Right ventricle myocardium inferior (tissue), 1 donor: ENCODE measurements at places on chromosomes 12 and 14.

DNA sequence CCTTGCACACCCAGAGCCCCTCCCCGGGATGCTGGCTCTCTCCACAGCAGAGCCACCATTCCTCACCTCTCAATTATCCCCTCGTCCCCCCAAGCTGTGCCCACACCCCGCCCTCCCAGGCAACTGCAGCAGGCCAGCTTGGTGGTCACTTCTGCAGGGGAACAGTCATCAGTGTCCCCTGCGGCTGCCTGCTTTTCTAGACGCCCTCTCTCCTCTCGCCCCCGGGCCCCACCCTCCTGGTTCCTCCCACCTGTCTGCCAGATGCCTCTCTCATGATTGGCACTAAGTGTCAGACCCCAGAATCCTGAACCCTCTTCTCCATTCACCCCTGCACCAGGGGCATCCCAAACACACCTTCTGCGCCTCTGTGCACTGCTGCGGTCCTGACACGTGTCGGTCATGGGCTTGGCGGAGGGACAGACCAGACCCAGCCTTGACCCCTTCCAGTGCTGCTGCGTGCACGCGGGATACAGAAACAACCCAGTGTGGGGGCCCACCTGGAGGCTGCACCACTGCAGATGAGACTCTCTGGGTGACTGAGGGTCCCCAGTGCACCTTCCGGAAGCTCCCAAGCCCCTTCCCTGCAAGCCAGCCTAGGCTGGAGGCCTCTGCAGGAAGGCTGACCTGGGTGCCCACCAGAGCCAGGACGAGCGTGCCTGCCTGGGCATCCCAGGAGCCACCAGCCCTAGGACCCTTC lies 99.5 kb downstream of the SETD3 start:
- DNase-seq, result no peak

DNA sequence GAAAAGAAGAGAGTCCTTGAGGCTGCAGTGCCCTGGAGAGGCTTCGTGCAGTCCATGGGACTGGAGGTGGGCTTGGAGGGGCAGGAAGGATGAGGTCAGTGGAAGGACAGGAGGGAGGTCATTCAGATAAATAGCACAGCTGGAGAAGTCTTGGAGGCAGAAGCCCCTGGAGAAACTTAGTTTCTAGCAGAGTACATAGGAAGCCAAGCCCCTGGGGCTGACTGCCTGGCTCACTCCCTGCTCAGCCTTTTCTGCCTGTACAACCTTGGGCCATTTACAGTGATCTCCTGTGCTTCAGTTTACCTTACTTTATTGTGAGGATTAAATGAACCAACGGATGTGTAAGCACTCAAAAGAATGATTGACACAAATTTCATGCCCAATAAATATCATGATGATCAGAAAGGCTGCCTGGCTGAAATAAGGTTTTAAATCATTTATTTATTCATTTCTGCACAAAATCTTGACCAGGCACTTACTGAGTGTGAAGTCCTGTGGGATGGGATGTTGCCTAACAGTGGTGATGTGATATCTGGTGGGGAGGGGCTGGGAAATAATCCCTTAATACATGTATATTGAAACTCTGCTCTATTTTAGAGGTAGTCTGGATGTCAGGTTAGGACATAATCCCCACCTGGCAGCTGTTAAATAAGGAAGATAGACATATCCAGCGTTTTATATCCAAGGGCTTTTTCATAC lies 54.3 kb downstream of the PLEKHG7 start:
- no peak for DNase-seq

GRCh38 chr12:70660620-70661219 lies 23.5 kb upstream of the PTPRB start:
- DNase-seq, result peak; percentile 58

DNA sequence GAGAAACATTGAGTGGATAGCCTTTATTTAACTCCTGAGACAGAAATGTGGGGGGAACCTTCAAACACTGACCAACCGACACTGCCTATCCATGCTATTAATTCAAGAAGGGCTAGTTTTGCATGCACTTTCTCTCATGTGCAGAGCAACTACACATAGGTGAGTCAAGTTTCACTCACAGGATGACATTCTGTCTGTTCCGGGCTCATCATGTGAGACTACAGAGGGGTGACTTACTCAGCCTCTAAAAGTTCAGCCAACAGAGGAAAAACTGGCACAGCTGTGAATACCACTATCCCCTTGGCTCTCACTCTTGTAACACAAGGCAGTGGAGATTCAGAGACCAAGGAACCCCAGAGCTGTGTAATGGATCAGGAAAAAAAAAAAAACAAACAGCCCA lies 13.3 kb downstream of the BEST3 start:
- no peak for DNase-seq

- DNase-seq, result no peak
Measured at GRCh38 chr14:81826081-81826480, 292.4 kb upstream of the SEL1L start.

DNA sequence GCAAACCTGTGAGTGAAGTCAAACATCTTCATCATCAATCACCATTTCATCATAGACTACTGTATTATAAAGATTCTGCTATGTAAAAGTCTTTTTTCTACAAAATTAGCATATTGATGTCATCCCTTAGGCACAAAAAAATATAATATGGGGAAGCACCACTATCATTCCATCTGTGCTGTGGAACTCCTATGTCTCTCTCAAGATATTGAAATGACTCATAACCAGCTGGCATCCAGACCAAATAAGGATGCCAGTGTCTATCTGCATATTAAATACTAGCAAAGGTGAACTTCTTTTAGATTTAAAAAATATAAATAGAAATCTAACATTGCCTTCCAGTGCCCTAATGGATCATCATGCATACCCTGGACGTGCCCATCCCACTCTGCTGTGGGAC lies 17.9 kb upstream of the DCAF5 start:
- no peak for DNase-seq

DNA sequence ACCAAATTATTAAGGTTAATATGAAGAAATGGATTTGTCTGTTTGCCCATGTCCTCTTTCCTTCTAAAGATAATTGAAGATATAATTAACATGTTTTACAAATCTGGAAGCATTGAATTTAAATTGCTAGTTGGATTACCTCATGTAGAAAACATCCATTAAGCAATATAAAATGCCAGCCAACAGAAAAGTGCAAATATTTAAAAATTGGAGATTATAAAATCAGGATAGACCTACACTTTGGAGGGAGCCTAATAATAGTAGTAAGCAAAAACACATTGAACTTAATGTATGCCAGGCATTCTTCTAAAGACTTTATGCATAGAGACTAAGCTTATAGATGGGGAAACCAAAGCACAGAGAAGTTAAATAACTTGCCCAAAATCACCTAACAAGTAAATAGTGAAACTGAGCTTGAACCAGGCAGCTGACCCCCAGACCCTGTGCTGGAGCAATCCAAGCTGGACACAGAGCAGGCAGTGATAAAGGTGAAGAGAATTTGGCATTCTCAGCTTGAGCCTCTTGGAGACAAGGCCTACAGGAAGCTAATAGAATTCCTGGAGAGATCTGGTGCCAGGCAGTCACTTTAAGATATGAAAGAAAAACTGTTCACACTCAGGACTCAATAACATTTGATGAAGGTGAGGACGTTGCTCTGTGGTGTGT lies 119.8 kb downstream of the ASCL1 start:
- no peak for DNase-seq
